ENCODE measurements at places on chromosomes 7 and 10.

DNA sequence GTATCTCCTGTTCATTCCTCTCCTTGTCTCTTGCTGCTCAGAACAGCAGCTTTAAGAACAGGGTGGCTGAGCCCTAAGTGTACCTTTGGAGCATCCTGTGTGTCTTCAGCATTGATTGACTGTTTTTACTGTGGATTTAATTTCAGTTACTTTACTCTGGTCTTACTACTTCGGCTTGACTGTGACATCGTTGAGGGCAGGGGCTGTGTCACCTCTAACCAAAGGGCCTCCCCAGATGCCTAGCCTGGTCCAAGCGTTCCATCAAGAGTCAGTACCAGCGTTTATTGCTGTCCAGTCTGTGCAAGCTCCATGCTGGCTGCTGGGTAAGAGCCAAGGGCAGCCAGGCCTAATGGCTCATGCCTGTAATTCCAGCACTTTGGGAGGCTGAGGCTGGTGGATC is 32.4 kb downstream of the CCM2 start:
- no peak for DNase-seq

- no peak for DNase-seq
Observed at GRCh38 chr10:102452672-102453340, 1.5 kb upstream of the C10orf95 start.

- DNase-seq = no peak
Observed at GRCh38 chr7:602341-603141, 82.9 kb upstream of the PDGFA start.

DNA sequence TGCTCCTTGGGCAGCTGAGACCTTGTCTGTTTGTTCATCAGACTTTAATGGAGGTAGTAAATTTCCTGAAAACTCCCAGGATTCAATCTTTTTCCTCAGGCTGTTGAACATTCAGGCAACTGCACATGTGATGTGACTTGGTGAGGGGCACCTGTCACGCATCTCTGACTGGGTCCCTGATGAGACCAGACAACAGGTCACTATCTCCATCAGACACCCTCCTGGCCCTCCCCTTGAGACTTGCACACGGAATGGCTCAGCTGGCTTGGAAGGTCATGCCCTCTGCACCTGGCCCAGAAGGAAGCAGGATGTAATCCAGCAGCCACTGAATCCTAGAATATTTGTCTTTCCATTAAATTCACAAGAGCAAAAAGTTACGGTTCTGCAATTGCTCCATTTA is 15.9 kb downstream of the AQP1 start:
- DNase-seq = no peak

- no peak for DNase-seq
Observed at GRCh38 chr7:116279217-116279616, 68.9 kb downstream of the TES start.

- no peak for DNase-seq
Observed at GRCh38 chr10:36116731-36117130, 474.6 kb upstream of the FZD8 start.

DNA sequence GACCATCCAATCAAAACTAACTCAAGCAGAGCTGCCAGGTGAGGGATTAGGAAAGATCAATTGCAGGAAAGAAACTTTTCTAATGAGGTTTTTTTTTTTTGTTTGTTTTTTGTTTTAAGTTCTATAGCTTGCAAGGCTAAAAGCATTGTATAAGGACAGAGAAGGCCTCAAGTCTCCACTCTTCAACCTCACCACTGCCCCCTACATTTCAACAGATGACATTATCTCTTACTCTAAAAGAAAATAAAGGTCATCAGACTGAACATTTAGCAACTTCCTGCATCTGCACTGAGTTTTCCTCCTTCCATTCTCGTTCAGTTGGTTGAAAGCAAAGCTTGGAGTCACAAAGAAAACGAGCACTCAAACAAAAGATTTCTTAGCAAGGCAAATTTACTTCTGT is 45.2 kb upstream of the EXOC4 start:
- DNase-seq = no peak

DNA sequence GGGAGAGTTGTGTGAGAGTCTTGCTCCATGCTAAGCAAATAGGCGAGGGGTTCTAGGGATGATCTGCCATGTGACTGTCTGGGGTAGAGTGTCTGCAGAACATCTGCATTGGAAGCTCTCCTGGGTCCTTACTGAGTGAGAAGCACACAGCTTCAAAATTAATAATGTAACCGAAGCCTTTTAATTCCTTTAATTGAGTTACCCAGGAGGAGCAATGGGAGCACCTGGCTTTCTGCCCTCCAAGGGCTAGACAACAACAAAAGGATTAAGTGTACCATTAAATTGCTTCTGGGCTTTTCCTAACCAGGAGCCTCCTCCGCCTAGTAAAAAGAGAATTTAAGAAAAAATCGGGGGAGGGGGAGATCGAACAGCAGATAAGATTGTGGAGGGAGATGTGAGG is 102.0 kb upstream of the TBX20 start:
- no peak for DNase-seq

DNA sequence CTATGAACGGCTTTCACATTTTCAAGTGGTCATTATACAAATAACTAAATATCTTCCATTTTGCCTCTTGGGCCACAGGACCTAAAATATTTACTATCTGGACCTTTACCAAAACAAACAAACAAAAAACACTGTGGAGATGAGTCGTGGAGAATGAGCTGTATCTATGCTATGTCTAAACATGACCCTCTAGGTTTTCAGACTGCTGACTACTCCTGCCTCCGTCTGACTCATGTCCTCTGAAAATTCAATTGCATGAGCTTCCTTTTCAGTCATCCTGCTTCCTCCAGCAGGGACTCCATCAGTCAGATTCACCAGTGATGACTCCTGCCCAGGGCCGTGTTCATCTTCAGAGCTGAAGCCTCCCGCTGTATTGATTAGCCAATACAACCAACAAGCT is 96.8 kb downstream of the COL28A1 start:
- DNase-seq = peak; percentile 72

DNA sequence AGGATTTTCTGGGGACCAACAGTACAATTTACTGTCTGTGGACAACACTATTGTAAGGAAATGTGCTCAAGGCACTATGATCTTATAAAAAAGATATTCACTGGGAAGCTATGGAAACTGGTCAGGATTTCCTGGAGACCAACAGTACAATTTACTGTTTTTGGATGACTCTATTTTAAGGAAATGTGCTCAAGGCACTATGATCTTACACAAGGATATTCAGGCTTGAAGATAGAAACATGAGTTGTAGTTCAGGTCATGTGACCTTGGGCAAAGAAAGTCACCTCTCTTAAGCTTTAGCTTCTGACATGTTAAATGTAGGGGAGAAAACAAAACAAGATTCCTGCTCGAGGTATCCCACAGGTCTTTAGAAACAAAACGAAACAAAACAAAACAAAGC is 1.7 kb upstream of the ITPRID1 start:
- DNase-seq = no peak

DNA sequence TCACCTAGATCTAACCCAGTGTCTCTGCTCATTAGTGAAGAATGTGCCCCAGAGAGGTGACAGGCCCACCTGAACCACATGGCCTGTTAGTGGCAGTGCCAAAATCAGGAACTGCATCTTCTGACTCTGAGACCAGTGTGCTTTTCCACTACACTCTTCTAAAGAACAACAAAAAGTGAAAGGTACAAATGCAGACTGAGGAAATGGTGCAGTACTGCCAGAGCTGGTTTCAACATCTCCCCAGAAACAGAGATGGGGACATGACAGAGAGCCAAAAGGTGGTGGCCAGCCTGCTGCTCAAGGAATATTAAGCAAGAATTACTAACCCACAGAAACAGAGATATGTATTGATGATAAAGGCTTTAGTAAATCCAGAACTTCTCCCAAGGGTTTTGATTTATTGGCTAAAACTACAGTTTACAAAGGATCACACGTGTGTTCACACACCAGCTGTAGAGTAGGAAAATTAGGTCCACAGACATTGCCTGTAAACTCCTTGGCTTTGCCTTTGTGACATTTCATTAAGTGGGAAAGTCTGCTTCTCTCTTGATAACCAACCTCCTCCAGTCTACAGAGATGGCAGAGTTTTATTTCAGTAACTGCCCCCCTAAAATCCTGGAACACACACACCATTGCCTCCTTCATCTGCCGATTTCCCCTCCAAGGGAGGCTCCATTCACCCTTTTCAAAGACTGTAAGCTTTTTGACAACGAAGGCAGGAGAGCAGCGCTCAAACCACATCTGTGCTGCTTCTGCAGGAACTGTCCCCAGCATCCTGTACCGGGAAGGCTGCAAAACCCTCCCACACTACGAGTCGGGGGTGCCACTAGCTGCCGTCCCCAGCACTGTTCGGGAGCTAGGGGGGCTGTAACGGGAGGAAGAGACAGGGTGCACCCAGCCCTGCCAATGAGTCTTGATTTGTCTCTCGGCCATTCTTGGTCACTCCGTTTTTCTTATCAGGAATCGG is 29.8 kb downstream of the GSDME start:
- no peak for DNase-seq

GRCh38 chr10:132265890-132266496 is 41.8 kb downstream of the STK32C start:
- DNase-seq = no peak

GRCh38 chr7:18390535-18390907 is 105.0 kb upstream of the HDAC9 start:
- DNase-seq = no peak

- DNase-seq = no peak
Observed at GRCh38 chr10:88091490-88092061, 228.2 kb downstream of the PTEN start.

DNA sequence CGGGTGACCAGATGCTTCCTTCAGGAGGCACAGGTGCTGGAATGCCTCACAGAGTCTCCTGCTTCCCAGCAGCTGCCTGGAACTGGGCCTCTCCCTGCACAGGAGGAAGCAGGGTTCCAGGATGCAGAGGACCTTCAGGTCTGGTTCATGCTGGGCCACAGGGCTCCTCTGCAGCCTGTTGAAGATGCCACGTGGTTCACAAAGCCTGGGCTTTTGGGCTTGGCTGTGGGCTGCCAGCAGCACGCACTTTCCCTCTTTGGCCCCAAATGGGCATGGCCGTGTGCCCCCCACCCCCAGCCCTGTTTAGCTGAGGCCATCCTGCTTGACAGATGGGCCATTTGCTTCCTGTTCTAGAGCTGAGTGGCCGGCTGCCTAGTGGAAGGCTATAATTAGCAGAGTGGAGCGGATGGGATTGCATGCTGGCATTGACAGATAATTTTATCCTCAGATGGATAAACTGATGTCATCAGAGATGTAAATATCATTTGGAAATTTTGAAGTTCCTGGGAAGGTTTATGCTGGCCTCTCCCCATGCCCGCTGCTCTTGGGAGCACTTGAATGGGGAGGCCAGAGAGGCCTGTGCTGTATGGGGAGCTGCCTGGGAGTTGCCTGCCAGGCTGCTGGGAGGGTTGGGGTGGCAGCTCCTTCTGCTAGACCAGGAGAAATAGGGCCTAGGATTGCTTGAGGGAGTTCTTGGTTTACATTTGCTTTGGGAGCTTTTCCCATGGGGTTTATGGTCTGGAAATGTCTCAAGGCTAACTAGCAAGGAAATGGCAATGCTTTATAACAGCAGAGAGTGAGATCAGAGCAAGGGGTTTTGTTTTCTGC is 28.2 kb downstream of the TSPAN15 start:
- no peak for DNase-seq

GRCh38 chr7:107122486-107122911 is 46.3 kb upstream of the HBP1 start:
- no peak for DNase-seq
